SJCRH30 (cell line): ENCODE measurements at places on chromosomes 13 and 19. TPM values are rescaled to one million over a fixed set of nuclear protein-coding genes. Genes with fewer than 3 reads are reported as not detected.

- H3K4me3 ChIP-seq, result no peak overlapping the region
- H3K27me3 ChIP-seq, result peaks cover 13% of the 10 kb centered on the region; the same call in 1 of the 2 replicates
- peaks cover 40% of the 10 kb centered on the region for H3K4me1 ChIP-seq
- no peak overlapping the region for H3K27ac ChIP-seq
- no peaks in the 10 kb centered on the region for H3K36me3 ChIP-seq
Measured at GRCh38 chr13:112997188-112998130, 28.4 kb downstream of the MCF2L start.

Gene THSD8
- not detected in 2 replicates for total RNA-seq

GRCh38 chr13:111367340-111367739, 46.9 kb downstream of the TEX29 start:
- H3K4me3 ChIP-seq, result no peak overlapping the region
- no peak overlapping the region for H3K27ac ChIP-seq
- no peak for DNase-seq
- H3K4me1 ChIP-seq, result no peaks in the 10 kb centered on the region
- H3K36me3 ChIP-seq, result no peaks in the 10 kb centered on the region

- no peaks in the 10 kb centered on the region for H3K27me3 ChIP-seq
- peak; percentile 37 for DNase-seq
- peaks cover 30% of the 10 kb centered on the region for H3K4me1 ChIP-seq
- no peak overlapping the region for H3K27ac ChIP-seq
- H3K36me3 ChIP-seq, result peaks cover 11% of the 10 kb centered on the region; the same call in 1 of the 2 replicates
Measured at GRCh38 chr13:41696163-41697003, 239.0 kb downstream of the RGCC start.

GRCh38 chr19:7265963-7266362, 28.3 kb downstream of the INSR start:
- DNase-seq, result no peak
- no peaks in the 10 kb centered on the region for H3K27me3 ChIP-seq
- no peak overlapping the region for H3K27ac ChIP-seq
- H3K36me3 ChIP-seq, result peaks cover 5% of the 10 kb centered on the region; the same call in 1 of the 2 replicates
- no peak overlapping the region for H3K4me3 ChIP-seq

- no peaks in the 10 kb centered on the region for H3K36me3 ChIP-seq
- H3K27me3 ChIP-seq, result 0 out of 2 replicates have a peak, but pooled peaks cover 4% of the 10 kb centered on the region
- no peak overlapping the region for H3K4me3 ChIP-seq
- no peaks in the 10 kb centered on the region for H3K4me1 ChIP-seq
- no peak overlapping the region for H3K27ac ChIP-seq
Measured at GRCh38 chr19:29526730-29527499, 1.1 kb downstream of the VSTM2B start.

Gene CYP4F8
- not detected in 2 replicates for total RNA-seq

- DNase-seq, result peak; percentile 24
- peaks cover 4% of the 10 kb centered on the region; the same call in 1 of the 2 replicates for H3K4me1 ChIP-seq
- peak overlapping the region; percentile 66 for H3K27ac ChIP-seq
- H3K4me3 ChIP-seq, result peak overlapping the region; percentile 91
- no peaks in the 10 kb centered on the region for H3K27me3 ChIP-seq
Measured at GRCh38 chr19:39531834-39532232, 819 bp downstream of the EID2B start.

GRCh38 chr13:107586216-107586615, 629.1 kb downstream of the LIG4 start:
- no peak overlapping the region for H3K27ac ChIP-seq
- H3K27me3 ChIP-seq, result no peaks in the 10 kb centered on the region
- H3K4me3 ChIP-seq, result no peak overlapping the region
- H3K36me3 ChIP-seq, result no peaks in the 10 kb centered on the region
- DNase-seq, result no peak
- 0 out of 2 replicates have a peak, but pooled peaks cover 3% of the 10 kb centered on the region for H3K4me1 ChIP-seq

DNA sequence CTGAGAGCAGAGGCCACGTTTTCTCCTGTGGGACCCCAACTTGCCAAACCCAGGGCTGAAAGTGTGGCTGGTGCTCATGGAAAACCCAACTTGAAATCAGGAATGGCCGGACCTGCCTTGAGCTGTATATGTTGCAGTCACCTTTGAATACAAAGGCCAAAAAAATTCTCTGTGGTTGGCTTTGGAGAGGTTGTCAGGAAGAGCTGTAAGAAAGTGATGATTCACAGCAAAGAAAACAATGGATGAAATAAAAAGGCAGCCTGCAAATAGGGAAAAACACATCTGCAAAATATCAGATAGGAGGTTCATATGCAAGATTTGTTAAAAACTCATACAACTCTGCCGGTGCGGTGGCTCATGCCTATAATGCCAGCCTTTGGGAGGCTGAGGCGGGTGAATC, 715.8 kb downstream of the UQCRFS1 start:
- no peaks in the 10 kb centered on the region for H3K4me1 ChIP-seq
- H3K27ac ChIP-seq, result no peak overlapping the region
- H3K4me3 ChIP-seq, result no peak overlapping the region
- no peak for DNase-seq

Gene KCNN4
- 0.38 and 0.63 TPM in 2 replicates for total RNA-seq

- no peaks in the 10 kb centered on the region for H3K4me1 ChIP-seq
- no peaks in the 10 kb centered on the region for H3K27me3 ChIP-seq
- H3K27ac ChIP-seq, result no peak overlapping the region
- no peak for DNase-seq
Measured at GRCh38 chr13:77916488-77916887, 2.1 kb downstream of the EDNRB start.

Gene DOHH
- 11.7 and 12.3 TPM in 2 replicates for total RNA-seq

Gene STOML3
- total RNA-seq, result not detected in 2 replicates

GRCh38 chr13:76463314-76463713, 422.9 kb downstream of the KCTD12 start:
- H3K27me3 ChIP-seq, result no peaks in the 10 kb centered on the region
- H3K27ac ChIP-seq, result no peak overlapping the region
- no peaks in the 10 kb centered on the region for H3K4me1 ChIP-seq
- no peak for DNase-seq

Gene CCDC8
- 39.7 and 41.8 TPM in 2 replicates for total RNA-seq

GRCh38 chr19:20247016-20247683, 80.1 kb downstream of the ZNF486 start:
- DNase-seq, result peak; percentile 50
- no peak overlapping the region for H3K27ac ChIP-seq
- H3K4me1 ChIP-seq, result no peaks in the 10 kb centered on the region
- no peaks in the 10 kb centered on the region for H3K27me3 ChIP-seq
- H3K4me3 ChIP-seq, result no peak overlapping the region

- H3K27me3 ChIP-seq, result peaks cover 6% of the 10 kb centered on the region; the same call in 1 of the 2 replicates
- no peak overlapping the region for H3K4me3 ChIP-seq
- no peaks in the 10 kb centered on the region for H3K4me1 ChIP-seq
- DNase-seq, result no peak
- H3K27ac ChIP-seq, result no peak overlapping the region
Measured at GRCh38 chr13:112247471-112248405, 128.4 kb upstream of the SPACA7 start.

Gene CALM3
- 239 and 247 TPM in 2 replicates for total RNA-seq

Gene WDFY2
- total RNA-seq, result 11.2 and 13.2 TPM in 2 replicates

GRCh38 chr19:13817018-13817614, 21.9 kb downstream of the ZSWIM4 start:
- H3K4me1 ChIP-seq, result peaks cover 3% of the 10 kb centered on the region
- H3K4me3 ChIP-seq, result no peak overlapping the region
- H3K36me3 ChIP-seq, result peaks cover 52% of the 10 kb centered on the region
- no peak overlapping the region for H3K27ac ChIP-seq

Gene TBC1D4
- 16.9 and 18.4 TPM in 2 replicates for total RNA-seq

Gene EXOC3L2
- 0.13 TPM in 1 of 2 replicates, not detected in the other for total RNA-seq

DNA sequence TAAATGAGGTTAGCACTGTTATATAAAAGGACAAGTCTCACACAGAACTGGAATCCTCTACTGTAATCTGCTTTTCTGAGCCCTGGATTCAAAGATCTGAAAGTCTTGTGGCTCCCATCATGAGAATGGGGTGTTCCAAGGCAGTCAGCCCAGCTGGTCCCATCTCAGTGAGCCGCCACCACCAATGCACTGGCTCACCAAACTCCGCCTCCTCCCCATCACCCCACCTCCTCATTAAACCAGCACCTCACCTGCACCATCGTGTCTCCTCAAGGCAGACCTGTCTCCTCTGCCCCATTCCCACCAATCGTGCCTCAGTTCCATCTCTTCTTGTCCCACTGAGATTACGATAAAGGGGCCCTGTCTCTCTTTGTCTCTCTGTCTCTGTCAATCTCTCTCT, 166.7 kb downstream of the USP12 start:
- peaks cover 16% of the 10 kb centered on the region for H3K4me1 ChIP-seq
- no peak overlapping the region for H3K4me3 ChIP-seq
- H3K27ac ChIP-seq, result no peak overlapping the region
- no peaks in the 10 kb centered on the region for H3K36me3 ChIP-seq
- no peaks in the 10 kb centered on the region for H3K27me3 ChIP-seq

DNA sequence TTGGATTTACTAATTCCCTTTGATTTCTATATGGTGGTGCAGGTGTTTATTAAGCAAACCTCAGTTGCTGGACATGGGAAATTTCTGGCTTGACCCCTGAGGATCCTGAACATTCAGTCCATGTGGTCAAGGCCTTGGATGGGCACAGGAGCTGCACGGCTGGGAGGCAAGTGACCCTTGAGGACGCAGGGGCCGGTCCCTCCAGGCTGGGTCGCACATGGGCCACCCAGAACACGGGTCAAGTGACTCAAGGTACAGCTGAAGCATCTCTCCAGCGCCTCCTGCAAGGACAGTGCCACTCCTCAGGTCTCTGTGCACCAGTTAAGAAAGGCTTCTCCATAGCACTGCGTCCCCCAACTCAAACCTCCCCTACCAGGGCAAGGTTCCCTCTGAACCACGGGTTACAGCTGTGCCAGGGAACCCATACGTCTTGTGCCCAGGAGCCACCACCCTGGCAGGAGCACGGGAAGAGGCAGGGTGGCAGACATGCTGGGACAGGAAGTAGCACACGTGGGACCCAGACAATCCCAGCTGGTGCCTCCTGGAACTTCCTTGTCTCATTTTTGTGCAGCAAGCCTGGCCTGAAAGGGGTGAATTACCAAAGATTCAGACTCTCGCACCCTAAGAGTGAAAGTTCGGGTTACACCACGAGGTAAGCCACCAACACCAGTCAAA, 93.1 kb downstream of the SPACA7 start:
- no peaks in the 10 kb centered on the region for H3K4me1 ChIP-seq
- H3K4me3 ChIP-seq, result no peak overlapping the region
- no peaks in the 10 kb centered on the region for H3K36me3 ChIP-seq
- no peak overlapping the region for H3K27ac ChIP-seq

DNA sequence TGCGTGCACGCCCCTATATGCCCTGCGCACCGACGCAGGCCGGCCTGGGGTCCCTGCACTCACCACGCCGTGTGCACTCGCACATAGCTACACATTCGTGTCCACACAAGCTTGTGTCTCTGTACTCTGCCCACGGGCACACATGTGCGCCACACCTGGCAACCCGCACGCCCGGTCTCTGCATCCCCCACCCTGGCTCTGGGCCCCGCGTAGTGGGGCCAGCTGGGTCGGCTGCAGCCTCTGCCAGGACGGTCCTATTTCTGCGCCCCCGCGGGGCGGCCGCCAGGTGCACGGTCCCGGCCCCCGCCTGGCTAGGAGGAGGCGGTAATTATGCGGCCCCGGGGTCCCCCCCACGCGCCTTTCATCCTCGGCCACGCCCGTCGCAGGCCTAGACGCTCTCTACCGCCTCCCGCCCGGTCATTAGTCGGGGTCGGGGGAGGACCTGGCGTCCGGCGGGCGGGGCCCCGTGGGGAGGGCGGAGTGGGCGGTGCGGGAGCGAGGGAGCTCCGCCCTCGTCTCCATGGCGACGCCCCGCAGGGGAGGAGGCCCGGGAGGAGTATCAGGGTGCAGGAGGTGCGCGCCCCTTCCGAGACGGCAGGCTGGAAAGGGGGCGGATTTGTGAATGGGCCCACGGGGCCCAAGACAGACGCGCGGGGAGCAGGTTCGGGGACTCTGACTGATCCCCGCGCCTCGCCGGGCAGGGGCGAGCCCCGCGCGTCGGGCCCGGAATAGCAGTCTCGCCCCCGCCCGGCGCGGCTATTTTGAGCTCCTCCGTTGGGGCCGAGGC, 2.8 kb upstream of the CIRBP start:
- H3K27me3 ChIP-seq, result no peaks in the 10 kb centered on the region
- H3K36me3 ChIP-seq, result peaks cover 11% of the 10 kb centered on the region
- peak overlapping the region; percentile 23; the same call in 1 of the 2 replicates for H3K27ac ChIP-seq
- peaks cover 38% of the 10 kb centered on the region for H3K4me1 ChIP-seq
- peak; percentile 83 for DNase-seq

Gene GPC5
- 0.18 and 0.49 TPM in 2 replicates for total RNA-seq

Gene ZNF468
- total RNA-seq, result 25.4 and 29.8 TPM in 2 replicates

Gene FREM2
- total RNA-seq, result 4.3 and 4.7 TPM in 2 replicates

GRCh38 chr19:14412996-14413692, 6.0 kb downstream of the DDX39A start:
- H3K36me3 ChIP-seq, result peaks cover 66% of the 10 kb centered on the region
- H3K27ac ChIP-seq, result no peak overlapping the region; the same call in 1 of the 2 replicates
- H3K4me1 ChIP-seq, result peaks cover 18% of the 10 kb centered on the region
- no peaks in the 10 kb centered on the region for H3K27me3 ChIP-seq

DNA sequence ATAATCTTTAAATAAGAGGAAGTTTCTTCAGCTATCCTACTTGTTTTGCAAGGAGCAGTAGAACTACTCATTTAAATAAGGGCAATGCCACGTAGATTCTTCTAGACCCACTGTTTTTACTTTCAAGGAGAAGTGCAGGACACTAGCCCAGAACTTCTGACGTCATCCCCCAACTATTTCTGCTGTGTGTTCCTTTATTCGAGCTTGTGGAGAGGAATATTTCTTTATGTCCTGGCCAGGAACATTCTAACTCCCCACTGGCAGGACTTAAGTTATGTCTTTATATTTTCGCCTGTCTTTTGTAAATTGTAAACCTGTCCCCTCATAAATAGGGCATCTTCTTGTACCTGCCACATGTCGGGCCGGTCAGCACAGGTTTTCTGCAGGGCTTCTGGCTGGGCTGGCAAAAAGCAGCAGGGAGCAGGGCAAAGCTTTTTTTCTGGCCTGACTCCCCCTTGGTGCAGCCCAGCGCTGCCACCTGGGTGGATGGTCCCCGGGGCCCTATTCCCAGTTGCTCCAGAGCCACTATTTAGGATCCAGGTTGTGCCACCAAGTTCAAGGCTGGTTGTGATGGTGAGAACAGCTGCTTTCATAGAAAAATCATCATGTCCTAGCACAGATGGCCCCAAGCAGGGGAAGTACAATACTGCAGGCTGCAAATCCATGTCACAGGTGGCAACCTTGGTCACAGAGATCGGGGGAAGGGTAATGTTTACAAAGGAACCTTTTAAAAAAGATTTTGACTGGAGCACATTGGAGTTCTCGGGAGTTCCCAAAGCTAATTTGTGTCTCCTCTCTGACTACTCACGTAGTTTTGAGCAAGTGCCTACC, 1.8 kb downstream of the MBNL2 start:
- peaks cover 18% of the 10 kb centered on the region for H3K4me1 ChIP-seq
- peaks cover 2% of the 10 kb centered on the region; the same call in 1 of the 2 replicates for H3K36me3 ChIP-seq
- peak; percentile 82 for DNase-seq
- peak overlapping the region; percentile 85 for H3K27ac ChIP-seq
